Posterior vena cava (tissue), 2 donors: ENCODE measurements at places on chromosomes 2 and 18. TPM values are rescaled to one million over a fixed set of nuclear protein-coding genes. Genes with fewer than 3 reads are reported as not detected.

GRCh38 chr2:101617188-101617587 lies 80.3 kb upstream of the MAP4K4 start:
- no peak for DNase-seq

DNA sequence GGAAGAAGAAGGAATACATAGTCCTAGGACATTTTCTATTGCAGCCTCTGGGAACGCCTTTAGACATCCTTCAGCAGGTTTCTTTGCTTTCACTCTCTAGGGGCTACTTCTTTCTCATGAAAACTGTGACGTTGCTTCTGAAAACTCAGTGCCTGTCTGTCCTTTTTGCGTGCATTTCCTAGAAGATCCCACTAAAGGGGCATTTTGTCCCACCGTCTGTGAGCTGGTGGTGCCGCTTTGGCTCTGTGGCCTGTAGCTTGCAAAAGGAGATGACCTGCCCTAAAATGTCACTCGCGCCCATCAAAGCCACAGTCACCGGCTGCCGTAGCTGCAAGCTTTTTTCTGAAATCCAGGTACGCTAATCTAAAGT lies 579 bp downstream of the STAT4 start:
- DNase-seq, result peak; percentile 59

- DNase-seq, result no peak
Observed at GRCh38 chr18:49029628-49030027, 78.9 kb upstream of the SMAD7 start.

DNA sequence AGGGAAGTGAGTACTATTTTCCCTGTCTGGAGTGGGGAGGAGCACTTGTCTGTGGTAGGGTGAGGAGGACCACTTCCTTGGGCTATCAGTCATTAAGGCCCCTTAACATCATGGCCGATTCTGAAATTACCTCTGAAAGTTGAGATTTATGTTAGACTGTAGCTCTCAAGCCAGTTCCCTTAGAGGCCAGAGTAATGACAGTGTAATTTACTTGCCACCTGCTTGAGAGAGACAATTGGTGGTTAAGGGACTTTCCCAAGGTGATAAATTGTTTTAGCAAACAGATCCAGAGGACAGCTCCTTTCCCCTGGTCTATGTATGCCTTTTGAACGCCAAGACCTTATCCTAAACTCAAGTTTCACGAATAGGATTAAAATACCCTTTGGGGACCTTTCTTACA lies 56.1 kb downstream of the NEDD4L start:
- no peak for DNase-seq

GRCh38 chr18:23826850-23827620 lies 137.8 kb downstream of the LAMA3 start:
- no peak for DNase-seq

GRCh38 chr2:173978447-173978846 lies 13.3 kb upstream of the SP3 start:
- DNase-seq, result no peak

DNA sequence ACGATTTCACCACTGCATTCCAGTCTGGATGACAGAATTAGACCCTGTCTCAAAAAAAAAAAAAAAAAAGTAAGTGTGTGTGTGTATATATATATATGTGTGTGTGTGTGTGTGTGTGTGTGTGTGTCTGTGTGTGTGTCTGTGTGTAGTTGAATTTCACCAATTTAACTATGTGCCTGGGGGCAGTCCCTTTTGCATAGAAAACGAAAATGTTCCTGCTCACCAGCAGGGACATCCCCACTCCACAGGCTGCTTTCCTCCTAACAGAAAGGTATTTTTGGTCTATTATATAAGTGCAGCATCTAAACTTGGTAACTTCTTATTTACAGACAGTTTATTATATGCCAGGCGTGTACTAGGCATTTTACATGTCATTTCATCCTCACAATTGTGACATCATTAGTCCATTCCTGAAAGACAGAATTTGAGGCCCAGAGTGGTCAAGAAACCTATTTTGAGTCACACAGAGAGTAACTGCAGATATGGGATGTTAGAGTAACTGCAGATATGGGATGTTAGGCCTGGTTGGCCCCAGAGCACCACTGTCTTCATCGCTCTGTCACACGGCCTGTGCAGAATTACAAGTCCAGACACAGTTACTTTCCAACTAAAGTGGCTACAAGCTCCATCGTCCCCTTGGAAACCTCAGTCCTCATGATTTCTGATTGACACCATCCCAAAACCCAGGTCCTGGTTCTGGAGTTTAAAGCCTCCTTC lies 9.3 kb upstream of the TTL start:
- no peak for DNase-seq

DNA sequence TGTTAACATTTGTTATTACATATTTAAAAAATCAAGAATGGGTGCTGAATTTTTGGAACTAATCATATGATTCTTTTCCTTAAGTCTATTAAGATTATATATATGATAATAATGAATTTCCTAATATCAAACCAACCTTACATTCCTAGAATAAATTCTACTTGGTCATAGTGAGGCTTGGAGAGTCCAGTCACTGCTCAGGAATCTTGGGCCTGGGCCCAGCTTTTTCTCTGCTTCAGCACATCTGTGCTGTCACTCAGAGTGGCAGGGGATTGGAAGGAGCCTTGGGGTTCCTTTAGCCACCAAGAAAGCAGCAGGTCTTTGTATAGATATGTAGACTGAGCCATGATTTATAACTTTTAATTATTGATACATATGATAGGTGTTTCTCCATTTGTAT lies 19.9 kb upstream of the ZAP70 start:
- DNase-seq, result no peak

DNA sequence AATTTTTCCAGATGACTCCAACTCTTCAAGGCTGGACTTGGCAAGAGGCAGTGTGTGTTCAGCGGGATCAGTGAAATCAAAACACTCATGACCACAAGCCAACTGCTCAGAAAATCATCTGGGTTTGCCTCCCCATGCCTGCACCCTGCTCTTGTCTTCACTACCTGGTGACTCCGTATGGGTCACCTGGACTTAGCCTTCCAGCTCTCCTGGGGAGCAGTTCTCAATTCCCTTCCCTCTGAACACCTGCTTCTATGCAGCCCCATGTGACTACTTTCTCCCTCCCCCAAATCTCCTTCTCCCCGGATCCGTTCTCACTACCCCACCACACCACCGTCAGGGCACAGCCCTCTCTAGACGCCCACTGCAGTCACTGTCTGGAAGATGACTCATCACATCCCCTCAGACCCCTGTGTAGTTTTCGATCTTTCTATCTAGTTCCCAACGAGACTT lies 130.2 kb upstream of the ID2 start:
- peak; percentile 20 for DNase-seq

GRCh38 chr2:8630676-8631464 lies 51.0 kb upstream of the ID2 start:
- DNase-seq, result peak; percentile 74

DNA sequence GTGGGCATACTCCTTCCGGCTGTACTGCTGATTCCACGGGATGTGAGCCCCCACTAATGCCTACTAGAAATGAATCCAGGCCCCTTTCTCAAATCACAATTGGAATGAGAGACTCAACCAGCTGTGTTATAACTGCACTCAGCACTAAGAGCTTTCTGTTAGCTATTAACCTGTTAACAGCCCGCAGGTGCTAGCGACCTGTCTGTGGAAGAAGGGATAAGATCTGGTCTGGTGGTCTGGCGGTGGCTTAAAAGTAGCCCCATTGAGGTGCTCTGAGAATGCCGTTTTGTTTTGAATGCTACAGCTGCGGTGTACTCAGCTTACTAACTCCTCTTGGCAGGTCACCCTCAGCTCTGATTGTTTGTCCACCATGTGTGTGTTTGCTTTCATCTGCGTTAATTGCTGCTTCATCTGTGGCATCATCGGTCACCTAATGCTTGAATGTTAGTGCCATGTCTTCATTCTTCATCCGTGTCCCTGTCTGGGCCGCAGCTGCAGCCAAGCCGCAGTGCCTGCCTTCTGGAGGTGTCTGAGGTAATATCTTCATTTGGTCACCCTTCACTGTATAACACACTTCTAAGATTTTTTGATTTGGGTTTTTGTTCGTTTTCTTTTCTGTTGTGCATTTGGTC lies 16.3 kb downstream of the RAB12 start:
- DNase-seq, result no peak

DNA sequence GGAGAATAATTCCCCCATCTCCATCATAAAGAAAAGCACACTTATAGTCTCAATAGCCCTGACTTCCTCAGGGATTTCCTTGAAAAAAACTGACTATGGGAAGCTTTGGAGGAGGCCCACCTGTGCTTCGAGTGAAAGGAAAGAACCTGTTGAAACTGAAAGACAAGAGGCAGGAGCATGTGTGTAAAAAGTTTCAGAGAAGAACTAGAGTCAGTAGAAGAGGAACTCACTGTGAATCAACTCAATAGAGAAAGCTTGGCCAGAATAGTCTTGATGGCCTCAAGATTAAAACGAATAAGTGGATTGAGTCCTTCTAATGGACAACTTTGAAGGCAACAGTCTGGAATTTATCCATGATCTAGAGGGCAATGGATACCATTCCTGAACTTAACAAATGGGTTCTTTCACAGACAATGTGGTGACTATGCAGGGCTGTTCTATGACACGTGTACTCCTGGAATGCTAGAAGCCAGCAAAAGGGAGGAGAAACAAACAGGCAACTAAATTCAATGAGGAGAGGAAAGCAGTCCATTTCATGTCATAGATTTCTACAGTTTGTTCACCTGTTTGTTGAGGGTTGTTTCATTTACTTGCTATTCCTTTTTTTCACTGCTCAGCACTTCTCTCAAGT lies 442.3 kb downstream of the GRB14 start:
- DNase-seq, result no peak

DNA sequence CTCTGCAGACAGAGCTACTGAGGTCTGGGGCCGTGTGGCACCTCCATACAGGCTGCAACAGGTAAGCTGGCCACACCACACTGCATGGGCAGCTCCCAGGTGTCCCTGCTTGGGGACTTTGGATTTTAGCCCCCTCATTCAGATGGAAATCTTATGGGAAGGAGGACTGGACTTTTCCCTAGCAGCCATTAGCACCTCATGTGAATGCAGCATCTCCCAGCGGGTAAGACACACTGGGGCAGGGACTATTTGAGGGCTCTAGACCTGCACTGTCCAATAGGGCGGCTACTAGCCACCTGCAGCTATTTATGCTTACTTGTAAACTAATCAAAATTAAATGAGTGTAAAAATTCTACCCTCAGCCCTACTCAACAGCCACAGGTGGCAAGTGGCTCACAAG lies 34.2 kb upstream of the GLI2 start:
- peak; percentile 1 for DNase-seq

GRCh38 chr2:195543063-195543462 lies 114.0 kb upstream of the SLC39A10 start:
- no peak for DNase-seq

DNA sequence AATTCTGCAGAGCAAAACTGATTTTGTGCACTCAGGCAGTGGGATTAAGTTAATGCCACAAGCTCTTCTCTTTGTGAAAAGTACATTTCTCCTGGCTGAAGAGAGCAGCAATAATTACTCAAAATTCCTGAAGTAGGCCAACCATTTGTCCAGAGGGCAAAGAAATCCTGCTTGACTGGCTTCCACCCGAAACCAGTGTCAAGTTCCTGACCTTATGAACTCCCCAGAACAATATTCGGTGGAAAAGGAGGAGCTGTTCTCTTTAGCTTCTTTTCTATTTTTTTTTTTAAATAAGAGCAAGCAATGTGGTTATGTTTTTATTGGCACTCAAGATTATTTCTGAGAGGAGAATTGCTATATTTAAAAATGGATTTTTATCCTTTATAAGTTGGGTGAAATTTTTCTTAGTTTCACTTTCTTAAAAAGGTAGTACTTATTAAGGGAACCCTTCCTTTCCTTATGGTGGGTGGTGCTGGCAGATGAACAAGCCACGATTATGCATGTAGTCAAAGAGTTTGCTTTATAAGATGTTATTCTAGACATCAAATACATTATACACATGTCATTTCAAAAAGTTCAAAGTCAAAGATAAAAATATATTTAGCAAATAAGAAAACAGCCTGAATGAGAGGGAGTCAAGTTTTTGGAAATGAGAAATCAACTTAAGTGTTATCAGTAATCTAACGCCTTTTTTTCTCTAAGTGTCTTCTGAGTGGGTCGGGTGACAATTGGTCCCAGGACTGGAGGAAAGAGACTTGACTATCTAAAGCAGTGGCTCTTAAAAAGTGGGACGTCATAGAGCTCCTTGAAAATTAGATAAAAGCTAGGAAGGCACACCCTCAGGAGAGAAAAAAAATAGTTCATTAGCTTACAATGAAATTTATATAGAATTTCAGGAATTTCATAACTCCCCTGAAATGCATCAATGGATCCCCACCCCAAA lies 194.5 kb downstream of the IKZF2 start:
- DNase-seq, result no peak

- DNase-seq, result peak; percentile 71
Observed at GRCh38 chr2:2699121-2699505, 368.0 kb upstream of the MYT1L start.

DNA sequence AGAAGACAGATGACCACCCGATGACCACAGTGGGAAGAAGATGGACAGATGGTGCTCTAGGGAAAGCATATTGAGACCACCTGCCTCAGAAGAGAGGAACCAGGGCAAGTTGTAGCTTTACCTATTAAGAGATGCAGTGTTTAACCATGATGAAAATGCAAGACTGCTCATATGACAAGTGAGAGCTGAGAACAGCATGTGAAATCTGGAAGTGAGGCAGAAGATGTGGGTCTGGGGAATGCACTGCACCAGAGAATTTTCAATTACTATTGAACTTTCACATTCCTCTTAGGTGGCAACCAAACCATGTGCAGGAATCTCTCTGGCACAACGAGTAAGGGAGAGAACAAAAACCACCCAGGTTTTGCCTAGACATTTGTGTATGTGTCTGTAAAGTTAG lies 184.8 kb upstream of the CRIM1 start:
- no peak for DNase-seq

GRCh38 chr18:63071701-63072141 lies 247.8 kb downstream of the BCL2 start:
- no peak for DNase-seq

The MARCO gene
- 20.5 TPM for total RNA-seq

The IL36A gene
- not detected for total RNA-seq

The EVX2 gene
- not detected for total RNA-seq

The MAP3K19 gene
- total RNA-seq, result not detected

The PIEZO2 gene
- 7.5 TPM for total RNA-seq

The TCF7L1 gene
- 25.9 TPM for total RNA-seq

The CCDC74B gene
- 1.4 TPM for total RNA-seq

The TM4SF20 gene
- 0.10 TPM for total RNA-seq
